ENCODE measurements at places on chromosomes 1 and 21. TPM values are rescaled to one million over a fixed set of nuclear protein-coding genes. Genes with fewer than 3 reads are reported as not detected.

DNA sequence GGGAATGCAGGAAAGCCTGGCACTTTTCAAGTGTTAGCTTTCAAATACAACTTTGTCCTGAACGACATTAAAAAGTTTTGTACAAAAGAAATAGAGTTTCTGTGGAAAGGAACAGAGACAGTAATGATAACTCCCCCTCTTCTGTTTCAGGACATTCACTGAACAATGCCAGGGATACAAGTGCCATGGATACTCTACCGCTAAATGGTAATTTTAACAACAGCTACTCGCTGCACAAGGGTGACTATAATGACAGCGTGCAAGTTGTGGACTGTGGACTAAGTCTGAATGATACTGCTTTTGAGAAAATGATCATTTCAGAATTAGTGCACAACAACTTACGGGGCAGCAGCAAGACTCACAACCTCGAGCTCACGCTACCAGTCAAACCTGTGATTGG, 189.5 kb downstream of the ADGRL2 start:
- DNase-seq: no peak

Gene UQCRHL
- 3.6 TPM for total RNA-seq

Gene KRTAP20-4
- not detected for total RNA-seq

Gene TMEM54
- total RNA-seq: 95.9 TPM

Gene WNT3A
- total RNA-seq: not detected

DNA sequence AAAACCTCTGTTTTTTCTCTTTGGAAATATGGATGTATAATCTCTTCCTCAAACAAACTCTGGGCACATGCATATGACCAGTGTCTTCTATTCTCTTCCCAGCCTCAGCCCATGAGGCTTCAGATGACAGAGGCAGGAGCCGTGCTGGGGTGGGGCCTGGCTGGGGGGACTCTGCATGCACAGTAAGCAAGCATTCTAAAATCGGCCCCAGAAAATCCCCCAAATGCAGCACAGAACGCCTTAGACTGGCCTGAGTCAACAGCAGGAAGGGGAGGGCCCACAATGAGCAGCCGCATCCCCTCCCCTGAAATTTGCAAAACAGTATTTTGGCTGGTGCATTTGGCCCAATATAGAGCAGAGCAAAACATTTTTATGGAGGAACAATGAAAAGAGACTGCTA, 47.8 kb downstream of the ITPKB start:
- DNase-seq: no peak

DNA sequence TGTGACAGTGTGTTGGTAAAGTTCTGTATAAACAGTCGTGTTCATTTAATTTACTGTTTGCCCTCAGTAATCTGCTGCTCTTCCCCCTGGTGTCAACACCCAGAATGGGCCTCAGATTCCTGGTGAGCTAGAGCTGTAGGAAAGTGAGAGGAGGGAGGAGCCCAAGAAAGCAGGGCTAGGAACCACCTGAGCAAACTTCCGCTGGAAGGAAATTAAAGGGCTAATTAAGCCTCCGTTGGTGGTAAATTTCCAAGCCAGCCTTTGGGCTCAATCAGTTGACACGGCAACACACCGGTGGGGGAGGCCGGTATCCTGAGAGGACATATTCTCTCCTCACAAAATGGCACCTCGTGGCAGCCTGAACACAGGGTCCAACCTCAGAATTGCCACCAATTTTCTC, 32.9 kb downstream of the RAB3B start:
- no peak for DNase-seq

DNA sequence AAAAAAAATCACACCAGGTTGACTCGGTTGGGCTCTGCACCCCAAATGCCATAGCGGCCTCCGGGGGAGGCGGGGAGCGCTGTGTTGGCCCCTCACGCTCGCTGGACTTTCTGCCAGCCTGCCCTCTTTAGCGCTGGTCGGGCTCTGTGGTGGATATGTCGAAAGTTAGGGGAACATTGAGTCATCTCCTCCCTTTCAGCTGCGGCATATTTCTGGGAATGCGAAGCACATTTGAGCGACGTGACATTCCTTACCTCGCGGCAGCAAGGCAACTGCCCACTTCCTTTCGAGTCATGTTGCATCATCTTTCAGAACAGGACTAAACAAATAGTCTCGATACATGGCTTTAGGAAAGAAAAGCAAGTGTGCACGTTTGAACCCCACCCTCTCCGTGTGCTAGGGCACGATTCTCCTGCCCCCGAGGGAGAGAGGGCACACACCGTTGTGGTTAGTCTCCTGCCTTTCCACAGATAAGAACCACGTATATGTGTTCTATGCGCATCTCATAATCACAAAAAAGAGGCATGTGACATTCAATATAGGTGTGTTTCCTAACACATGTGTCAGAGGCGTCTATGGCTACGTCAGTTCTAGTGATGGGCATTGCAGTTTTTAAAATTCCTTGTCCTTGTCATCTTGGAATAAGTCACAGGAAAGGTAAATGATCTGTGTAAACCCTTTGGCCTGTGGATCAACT, 105.9 kb upstream of the SLC45A1 start:
- peak; percentile 69 for DNase-seq

DNA sequence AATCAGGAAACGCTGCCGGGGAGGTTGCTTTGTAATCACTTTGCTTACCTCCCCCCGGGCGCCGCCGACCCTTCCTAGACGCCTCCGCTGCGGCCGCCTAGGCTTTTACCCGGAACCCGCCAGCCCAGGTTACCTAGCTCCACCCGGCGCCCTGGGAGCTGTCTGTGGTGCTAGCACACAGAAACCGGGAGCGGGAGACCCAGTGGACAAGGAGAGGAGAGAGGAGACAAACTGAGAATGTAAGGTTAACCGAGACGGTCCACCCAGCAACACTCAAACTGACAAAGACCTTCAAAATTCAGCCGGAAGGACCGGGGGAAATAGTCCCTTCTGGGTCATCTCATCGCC, 9.8 kb downstream of the BARHL2 start:
- DNase-seq: peak; percentile 75

All from Calu3 (cell line).